ENCODE measurements at places on chromosomes 5 and 9. TPM values are rescaled to one million over a fixed set of nuclear protein-coding genes. Genes with fewer than 3 reads are reported as not detected.

Gene PAX5
- not detected for total RNA-seq

Gene CBY3
- total RNA-seq = not detected

Gene WNT8A
- not detected for total RNA-seq

Gene DMRT2
- total RNA-seq = 5.6 TPM

Gene IGIP
- total RNA-seq = 1.5 TPM

Gene LIFR
- total RNA-seq = 13.7 TPM

Gene SLC35D2
- total RNA-seq = 16.4 TPM

Gene NEUROG1
- not detected for total RNA-seq

Gene PCA3
- not detected for total RNA-seq

Gene ADAMTS6
- total RNA-seq = not detected

Gene C9orf153
- total RNA-seq = not detected

Gene ROPN1L
- 3.6 TPM for total RNA-seq

Gene ARID3C
- total RNA-seq = not detected

Gene STK32A
- not detected for total RNA-seq

Gene ARPC5L
- 25.7 TPM for total RNA-seq

Gene PCDHA4
- 10.8 TPM for total RNA-seq

Gene LAMC3
- total RNA-seq = 9.6 TPM

Gene SPINK4
- not detected for total RNA-seq

Gene REEP2
- 8.9 TPM for total RNA-seq

Gene TLX3
- not detected for total RNA-seq

Gene RANBP17
- 7.5 TPM for total RNA-seq

Gene EXOSC2
- 22.8 TPM for total RNA-seq

Data from Caki2 (cell line).